Naive thymus-derived CD4-positive, alpha-beta T cell (primary cell): ENCODE measurements at places on chromosomes 2 and 18. TPM values are rescaled to one million over a fixed set of nuclear protein-coding genes. Genes with fewer than 3 reads are reported as not detected.

PARD6G gene
- total RNA-seq, result not detected

MSTN gene
- not detected for total RNA-seq

SERPINB10 gene
- total RNA-seq, result not detected in 2 replicates

KCNS3 gene
- total RNA-seq, result not detected

CYS1 gene
- total RNA-seq, result 0.76 and 1.3 TPM in 2 replicates

RGPD4 gene
- total RNA-seq, result 0.05 TPM in 1 of 2 replicates, not detected in the other

CXCR4 gene
- 250 and 255 TPM in 2 replicates for total RNA-seq

GRCh38 chr2:3636586-3637310, 21.3 kb upstream of the ALLC start:
- no peak for DNase-seq

- no peak for DNase-seq
Observed at GRCh38 chr2:187158452-187158851, 289.6 kb downstream of the CALCRL start.

- no peak for DNase-seq
Observed at GRCh38 chr2:174086708-174087107, 121.5 kb upstream of the SP3 start.

- no peak for DNase-seq
Observed at GRCh38 chr18:10242936-10243680, 211.3 kb upstream of the APCDD1 start.

DNA sequence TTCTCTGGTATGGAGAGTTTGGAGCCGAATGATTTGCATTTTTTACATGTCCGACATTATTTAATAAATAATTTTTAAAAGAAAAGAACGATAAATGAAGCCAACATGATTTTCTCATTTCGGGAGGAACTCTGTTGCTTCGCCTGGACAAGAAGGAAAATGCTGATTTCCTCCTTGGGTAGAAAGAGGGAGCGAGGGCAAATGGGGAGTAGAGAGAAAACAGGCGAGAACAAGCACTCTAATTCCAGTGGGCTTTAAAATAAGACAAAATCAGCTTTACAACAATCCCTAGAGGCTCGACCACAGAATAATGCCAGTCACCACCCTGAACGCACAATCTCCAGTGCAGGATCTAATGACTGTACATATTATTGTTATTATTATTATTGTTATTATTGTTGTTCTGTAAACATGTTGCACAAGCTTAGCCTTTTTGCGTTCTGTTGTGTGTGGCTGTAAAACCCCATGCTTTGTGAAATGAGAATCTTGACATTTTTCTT, 3.7 kb downstream of the DLX1 start:
- no peak for DNase-seq

DNA sequence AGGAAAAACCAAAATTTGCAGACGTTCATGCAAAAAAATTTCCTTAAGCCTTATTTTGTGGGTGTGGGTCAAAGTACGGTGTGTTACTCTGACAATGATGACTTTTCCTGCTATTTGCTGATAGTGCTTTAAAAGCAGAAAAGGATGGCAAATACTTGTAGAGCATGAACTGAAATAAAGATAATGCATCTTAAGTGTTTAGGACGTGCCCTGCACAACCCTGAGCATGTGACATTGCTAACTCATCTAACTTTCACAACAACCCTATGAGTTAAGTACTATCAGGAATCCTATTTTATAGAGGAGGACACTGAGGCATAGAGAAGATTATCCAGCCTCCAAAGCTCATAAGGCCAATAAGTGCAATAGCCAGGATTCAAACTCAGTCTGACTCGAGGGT, 143.3 kb downstream of the RNF152 start:
- no peak for DNase-seq

- no peak for DNase-seq
Observed at GRCh38 chr2:219595256-219595655, 2.4 kb upstream of the STK11IP start.

GRCh38 chr2:160568856-160569255, 75.2 kb upstream of the RBMS1 start:
- no peak for DNase-seq

GRCh38 chr18:4102901-4103300, 352.2 kb downstream of the DLGAP1 start:
- no peak for DNase-seq

- no peak for DNase-seq
Observed at GRCh38 chr2:172513524-172513900, 42.4 kb upstream of the PDK1 start.

GRCh38 chr2:45822272-45822630, 170.8 kb downstream of the PRKCE start:
- DNase-seq, result no peak

DNA sequence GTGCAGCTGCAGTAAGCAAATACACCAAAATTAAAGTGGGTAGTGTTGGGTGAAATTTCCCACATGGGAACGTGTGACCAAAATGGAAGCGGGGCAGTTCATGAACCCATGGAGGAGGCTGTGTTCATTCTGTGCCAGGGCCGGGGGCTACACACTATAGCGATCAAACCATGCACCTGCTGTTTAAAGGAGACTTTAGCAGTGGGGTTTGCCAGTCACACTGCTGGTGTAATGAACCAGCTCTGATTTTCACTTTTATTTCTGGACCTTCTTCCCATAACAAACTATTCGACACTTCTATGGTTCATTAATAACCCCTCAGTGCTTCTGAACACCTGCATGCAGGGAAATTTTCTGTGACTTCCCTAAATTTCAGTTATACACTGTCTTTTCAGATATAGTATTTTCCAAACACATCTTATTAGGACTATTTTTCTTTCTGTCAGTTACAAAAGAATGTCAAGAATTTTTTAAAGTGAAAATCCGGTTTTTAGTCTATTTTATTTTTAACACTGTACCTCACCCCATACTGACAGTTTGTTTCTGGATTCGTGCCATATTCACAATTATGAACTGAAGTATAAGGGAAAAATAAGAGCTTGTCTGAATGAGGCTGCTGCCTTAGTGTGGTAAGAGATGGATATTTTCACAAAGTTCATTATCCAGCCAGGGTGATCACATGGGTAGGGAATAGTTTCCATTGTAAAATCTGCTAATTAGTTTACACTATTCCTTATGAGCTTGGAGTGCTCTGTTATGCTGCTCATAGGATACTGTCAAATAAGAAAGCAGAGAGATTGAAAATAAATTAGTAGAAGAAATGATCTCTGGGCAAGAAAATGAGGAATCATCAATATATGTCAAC, 111.3 kb upstream of the CAVIN2 start:
- no peak for DNase-seq

GRCh38 chr2:763766-764525, 86.7 kb upstream of the TMEM18 start:
- no peak for DNase-seq

- DNase-seq, result no peak
Observed at GRCh38 chr2:79860228-79861058, 347.6 kb downstream of the CTNNA2 start.

DNA sequence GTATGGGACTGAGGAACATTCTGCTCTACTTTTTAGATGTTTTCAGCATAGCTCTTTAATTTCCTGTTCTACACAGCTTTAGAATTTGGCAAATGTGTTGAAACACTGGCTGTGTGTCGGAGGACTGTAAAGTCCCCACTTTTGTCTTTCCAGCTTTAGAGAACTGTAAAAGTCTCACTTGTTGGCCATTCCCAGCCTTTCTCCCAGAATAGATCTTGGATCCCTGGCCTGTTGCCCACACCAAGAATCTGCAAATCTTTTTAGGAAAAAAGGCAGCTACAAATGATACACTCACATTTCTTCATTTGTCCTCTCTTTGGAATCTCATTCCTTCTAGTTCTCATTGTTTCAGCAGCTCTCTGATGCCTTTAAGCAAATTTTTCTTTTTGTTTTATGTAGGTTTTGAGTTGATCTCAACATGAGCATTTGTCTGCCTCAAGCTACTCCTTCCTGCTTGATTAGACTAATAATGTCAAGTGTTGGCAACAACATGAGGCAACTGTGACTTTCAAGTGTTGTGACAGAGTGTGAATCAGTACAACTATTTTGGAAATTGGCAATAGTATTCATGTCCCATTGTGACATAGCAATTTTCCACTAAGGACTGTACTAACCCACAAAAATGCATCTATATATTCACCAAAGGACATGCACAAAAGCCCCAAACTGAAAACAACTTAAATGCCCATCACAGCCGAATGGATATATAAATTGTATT, 610.8 kb downstream of the EPHA4 start:
- no peak for DNase-seq

DNA sequence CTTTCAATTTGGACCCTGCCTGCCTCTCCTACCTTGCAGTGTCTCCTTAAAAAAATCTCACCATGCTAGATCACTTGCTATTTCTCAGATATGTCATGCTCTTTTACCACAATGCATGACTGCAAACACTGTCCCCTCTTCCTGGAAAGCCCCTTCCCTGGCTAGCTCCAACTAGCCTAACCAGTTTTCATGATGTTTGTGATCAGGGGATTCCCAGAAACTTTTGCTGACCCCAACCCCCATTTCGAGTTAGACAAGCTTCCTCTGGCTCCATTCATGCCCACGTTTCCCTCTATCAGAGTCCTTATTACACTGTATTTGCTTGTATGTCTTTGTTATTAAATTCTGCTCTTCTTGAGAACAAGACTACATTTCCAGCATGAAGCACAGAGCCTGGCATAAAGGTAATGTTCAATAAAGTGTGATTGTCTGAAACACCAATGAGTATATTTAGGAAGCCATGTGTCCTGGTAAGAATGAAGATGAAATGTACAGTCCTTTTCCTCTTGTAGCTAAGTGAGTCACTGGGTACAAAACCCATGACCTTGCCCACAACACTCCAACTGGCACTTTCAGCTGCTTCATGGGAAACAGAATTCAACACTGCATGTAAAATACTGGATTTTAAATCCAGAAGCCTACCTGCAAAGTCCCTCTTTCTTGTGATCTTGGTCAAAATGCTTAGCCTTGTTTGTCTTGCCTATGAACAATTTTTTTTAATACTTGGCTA, 62.0 kb upstream of the ATL2 start:
- no peak for DNase-seq

DNA sequence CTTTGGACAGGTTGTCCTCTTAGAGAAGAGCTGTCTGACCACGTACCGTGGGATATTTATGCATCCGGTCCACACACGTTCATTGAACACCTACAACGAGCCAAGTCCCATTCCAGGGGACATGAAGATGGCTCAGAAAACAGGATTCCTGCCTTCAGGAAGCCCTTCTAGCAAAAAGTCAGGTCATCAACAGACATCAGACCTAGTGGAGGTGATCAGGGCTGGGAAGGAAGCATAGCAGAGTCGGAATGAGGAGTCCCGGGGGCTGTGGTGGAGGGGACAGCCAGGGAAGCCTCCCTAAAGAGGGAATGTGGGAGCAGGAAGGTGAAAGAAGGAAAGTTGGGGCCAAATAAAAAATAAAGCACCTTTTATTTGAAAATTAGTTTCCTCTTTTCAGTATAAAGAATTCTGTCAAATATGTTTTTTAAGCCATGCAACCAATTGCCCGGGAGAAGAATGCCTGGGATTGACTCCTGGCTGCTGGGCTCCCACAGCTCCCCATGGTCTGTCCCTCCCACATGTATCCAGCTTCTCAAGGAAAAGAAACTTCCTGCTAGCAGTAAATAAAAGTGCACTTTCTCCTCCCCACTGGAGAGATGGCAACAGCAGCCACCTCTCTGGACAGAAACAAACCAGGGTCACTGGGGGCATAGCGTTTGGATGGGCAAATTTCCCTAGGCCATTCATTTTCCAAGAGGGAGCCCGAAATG, 144.8 kb downstream of the SMAD7 start:
- no peak for DNase-seq

DNA sequence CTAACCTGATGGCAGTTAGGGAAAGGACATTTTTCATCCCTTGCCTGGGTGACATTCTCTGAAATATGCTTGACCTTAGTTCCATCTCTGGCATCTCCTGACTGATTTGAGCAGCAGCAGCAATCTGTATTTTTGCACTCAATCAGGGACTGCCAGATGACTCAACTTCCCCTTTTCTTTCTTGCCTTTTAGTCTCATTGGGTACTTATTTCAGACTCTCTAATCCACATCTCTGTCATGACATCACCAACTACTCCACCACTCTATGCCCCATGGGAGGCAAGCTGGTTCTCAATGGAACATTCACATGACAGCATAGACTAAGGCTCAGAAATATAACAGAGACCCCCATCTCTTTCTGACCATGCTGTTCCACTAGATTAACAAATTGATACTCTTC, 254.2 kb downstream of the RIT2 start:
- DNase-seq, result no peak

- DNase-seq, result no peak
Observed at GRCh38 chr2:30180226-30180625, 33.4 kb downstream of the YPEL5 start.

DNA sequence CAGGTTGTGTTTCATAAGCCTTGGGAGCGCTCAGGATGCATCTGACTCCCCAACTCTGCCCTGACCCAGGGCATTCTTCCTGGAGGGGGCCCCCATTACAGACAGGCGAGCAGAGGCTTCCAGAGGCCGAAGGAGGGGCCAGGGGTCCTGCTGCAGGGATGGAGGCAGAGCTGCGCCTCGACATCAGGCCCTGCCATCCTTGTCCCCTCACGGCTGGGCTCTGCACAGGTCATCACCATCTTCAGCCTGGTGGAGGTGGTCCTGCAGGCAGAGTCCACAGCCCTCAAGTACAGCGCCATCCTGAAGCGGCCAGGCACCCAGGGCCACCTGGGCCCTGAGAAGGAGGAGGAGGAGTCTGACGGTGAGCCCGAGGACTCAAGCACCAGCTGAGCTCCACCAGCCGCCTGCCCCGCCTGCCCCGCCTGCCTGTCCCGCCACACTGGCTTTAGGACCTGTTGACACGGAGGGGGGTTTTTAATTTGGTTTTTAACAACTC, 42.3 kb upstream of the ALPP start:
- no peak for DNase-seq

DNA sequence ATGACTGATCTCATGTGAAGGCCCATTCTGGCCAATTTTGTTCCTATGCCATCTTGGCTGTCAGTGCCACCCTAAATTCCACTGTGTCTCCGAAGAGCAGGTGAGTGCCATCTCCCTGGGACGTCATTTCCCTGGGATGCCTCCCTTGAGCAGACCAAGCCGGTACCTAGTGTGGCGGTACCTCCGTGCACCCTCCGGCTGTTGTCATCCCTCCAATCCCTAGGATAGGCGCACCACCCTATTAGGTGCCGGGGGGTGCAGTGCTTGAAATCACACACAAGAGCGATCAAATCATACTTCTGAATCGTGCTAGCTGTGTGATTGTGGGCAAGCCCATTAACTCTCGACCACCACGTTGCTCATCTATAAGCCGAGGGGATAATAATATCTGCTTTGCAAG, 81.8 kb upstream of the GLI2 start:
- no peak for DNase-seq

- DNase-seq, result no peak
Observed at GRCh38 chr2:240351826-240352426, 83.5 kb upstream of the GPC1 start.

- DNase-seq, result no peak
Observed at GRCh38 chr2:143873886-143874285, 646.0 kb downstream of the ZEB2 start.
